ENCODE measurements at places on chromosomes 13 and 19.

GRCh38 chr19:50728084-50728737 lies 5.0 kb downstream of the CLEC11A start:
- no peak for DNase-seq

DNA sequence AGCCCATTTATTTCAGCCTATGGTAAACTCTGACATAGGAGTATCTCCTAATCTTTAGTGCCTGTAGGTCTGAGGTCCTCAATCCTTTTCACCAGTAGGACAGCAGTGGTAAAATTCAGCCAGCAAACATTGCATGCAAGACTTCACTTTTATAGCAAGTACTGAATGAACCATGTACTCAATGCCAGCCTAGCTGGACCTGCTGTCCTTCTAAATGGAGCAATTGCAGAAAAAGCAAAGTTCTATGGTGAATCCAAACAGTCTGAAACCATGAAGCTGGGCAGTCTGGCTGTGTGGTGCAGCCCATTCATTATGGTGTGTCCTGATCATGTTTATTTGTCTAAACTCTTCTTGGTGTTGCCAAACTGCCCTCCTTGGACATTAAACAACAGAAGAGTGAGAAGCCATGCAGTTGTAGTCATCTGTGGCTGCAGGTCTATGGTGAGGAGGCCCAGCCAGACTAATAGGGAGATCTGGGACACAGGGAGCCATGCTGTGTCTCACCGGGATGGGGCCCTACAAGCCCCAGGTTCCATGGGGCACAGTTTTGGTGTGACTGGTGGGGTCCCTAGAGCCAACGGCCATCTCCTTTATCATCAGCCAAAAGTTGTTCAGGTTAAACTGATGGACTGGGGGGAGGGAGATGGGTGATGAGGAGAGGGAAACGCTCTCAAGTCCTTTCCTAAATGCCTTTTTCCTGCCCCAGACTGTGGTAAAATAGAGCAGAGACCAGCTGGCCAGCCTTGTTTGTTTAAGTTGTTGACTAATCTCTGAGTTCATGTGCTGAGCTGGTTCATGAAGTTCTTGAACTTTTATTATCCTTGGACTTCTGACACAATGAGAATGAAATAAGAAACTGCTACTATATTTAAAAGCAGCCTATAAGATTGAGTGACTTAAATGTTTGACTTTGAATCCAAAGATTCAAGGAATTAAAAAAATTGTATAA lies 20.6 kb upstream of the TNFSF11 start:
- no peak for DNase-seq

- no peak for DNase-seq
Measured at GRCh38 chr19:764301-764700, 13.4 kb downstream of the MISP start.

- no peak for DNase-seq
Measured at GRCh38 chr13:63433546-63434150, 2018.0 kb upstream of the PCDH20 start.

DNA sequence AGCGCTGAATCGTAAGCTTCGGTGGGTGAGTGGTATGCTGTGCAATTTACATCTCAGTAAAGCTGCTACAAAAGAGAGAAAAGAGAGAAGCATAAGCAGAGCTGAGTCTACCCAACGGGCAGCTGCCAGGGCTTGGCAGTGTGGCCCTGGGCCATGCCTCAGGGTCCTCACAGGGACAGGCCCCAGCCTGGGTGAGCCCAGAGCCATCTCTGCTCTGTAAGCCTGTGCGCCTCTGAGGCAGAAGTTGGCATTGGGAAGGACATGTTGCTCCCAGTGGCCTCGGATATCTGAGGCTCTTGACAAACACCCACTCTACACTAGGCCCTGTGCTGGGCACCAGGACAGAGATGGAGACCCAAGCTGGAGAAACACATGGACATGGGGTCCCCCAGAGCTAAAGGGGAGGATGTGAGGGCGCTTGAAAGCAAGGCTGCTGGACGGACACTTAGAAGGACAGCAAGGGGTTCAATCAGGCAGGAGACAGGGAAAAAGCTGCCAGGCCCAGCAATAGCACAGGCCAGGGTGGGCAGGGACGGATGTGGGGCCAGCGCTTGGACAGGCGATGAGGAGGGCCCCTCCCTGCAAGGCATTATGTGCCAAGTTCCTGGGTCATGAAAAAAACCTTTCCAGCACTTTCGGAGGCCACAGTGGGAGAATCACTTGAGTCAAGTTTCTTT lies 14.7 kb downstream of the PPP6R1 start:
- DNase-seq = no peak

GRCh38 chr13:101474419-101474957 lies 22.0 kb downstream of the ITGBL1 start:
- DNase-seq = no peak

- DNase-seq = no peak
Measured at GRCh38 chr13:40363653-40364052, 302.8 kb downstream of the FOXO1 start.

GRCh38 chr19:40165362-40165937 lies 25.8 kb upstream of the MAP3K10 start:
- DNase-seq = no peak

DNA sequence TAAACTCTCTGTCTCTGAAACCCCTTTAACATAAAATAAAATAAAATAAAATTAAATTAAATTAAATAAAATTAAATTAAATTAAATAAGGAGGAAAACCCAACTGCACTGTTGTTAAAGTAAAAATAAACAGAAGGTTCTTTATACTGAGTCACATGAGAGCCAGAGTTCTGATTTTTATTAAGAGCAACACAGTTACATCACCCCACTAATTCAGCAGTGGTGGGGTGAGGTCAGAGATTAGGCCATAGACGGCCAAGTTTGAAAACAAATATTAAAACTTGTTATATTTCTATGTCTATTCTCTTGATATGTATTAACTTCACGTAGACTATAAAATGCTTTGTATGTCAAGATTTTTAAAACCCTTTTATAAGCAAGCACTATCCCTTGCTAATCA lies 59.5 kb downstream of the MYCBP2 start:
- DNase-seq = no peak

- DNase-seq = no peak
Measured at GRCh38 chr19:789701-790060, 7.6 kb upstream of the PTBP1 start.

GRCh38 chr13:26449063-26449848 lies 108.2 kb upstream of the WASF3 start:
- no peak for DNase-seq

- DNase-seq = no peak
Measured at GRCh38 chr13:114259974-114260373, 21.4 kb upstream of the UPF3A start.

DNA sequence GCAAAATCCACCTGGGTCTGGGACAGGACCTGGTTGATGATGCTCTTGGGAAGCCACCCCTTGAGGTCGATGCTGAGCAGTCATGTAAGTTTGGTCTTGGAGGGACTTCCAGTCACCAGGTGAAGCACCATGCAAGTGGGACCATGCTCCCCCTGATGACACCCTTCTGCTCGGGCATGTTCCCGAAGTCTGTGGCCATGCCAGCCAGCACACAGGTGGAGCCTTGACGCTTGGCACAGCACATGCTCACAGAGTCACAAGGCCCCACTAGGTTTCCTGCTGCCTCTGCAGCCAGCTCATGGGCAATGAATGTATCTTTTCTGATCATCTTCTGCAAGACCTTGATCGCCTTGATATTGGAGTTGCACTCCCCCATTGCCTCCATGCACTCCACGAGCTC lies 1920.2 kb downstream of the PCDH9 start:
- DNase-seq = no peak

DNA sequence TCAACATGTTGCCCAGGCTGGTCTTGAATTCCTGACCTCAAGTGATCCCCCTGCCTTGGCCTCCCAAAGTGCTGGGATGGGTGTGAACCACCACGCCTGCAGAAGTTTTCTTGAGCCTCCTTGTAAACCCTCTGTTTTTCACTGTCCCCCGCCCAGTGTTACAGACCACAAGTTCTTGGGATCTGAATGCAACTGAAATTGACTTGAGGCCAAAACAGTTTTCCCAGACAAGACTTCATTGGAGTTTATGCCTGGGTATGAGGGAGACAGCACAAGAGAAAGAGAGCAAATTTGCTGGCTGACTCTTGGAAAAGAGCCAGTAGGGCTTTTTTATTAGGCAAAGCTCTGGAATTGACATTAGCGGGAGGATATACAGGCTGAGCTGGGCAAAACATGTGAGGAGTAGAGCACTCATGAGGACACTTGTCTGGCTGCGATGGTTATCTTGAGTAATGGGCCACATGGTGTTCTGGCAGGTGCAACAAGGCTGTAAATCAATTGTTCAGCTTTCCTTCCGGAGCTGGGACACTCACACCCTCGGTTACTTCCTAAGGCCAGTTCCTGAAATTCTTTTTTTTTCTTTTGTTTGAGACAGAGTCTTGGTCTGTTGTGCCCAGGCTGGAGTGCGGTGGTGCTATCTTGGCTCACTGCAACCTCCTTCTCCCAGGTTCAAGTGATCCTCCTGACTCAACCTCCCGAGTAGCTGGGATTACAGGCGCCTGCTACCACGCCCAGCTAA lies 12.7 kb upstream of the HNRNPL start:
- peak; percentile 61 for DNase-seq

DNA sequence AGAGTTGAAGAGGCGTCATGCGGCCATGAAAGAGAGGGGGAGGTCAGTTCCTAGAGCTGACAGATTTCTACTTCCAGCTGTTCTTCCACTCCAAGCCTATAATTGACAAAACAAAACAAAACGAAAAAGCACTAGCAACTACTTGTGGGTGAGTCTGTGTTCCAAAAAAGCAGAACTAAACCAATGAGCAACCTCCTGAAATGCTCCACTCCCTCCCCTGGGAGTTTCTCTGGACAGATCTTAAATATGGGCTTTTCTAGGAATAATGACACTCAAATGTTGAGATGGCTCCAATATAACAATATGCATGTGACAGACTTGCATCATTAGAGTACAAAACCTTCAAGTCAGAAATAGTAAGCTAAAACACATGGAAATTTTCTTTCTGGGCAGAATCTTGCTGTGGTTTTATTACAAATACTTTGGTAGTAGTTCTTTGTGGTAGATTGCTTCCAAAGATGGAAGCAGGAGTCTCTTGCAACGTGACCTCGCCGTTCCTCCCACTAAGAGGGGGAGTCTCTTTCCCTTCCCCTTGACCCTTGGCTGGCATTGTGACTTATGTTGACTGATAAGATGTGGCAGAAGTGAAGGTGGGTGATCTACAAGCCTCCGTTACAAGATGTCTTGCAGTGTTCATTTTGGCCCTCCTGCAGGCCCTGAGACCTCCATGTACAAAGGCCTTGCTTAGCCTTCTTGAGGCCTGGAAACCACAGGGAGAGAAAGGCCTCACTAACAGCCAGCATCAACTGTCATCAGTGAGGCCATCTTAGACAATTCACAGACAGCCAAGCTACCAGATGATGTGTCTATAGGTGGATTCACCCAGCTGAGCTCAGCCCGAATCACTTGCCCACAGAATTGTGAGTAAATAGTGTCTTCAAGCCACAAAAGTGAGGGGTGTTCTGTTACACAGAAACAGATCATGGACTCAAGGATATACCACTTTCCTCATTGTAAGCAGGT lies 173.1 kb upstream of the RFC3 start:
- no peak for DNase-seq

DNA sequence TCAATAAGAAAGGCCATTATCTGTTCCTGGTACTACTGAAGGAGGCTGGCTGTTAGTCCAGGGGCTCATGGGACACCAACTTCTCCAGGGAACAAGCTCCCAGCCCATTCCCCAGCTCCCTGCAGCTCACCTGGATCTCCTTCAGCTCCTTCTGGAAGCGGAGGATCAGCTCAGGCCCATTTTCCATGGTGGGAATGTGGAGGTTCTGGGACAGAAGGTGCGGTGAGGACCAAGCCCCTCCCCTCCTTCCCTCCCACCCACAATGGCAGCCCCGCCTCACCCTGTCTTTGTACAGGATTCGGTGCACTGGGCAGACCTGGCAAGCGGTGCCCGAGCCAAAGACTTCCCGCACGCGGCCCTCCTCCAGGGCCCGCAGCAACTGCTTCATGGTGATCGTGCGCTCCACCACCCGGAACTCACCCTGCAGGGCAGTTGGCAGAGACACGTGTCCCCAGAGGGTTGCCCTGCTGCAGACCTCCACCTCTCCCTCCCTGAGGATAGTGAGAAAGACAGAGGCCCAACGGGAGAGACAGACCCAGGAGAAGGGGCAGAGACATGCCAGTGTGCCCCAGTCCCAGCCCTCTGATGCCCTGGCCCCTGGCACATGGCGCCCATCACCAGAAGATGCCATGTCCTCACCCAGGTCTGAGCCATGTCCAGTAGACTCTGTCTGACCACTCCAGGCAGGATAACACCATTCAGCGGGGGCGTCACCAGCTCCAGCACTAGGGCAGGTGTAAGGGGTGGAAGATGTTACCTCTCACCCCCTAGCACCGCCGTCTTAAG lies 14.3 kb downstream of the BCAT2 start:
- no peak for DNase-seq

DNA sequence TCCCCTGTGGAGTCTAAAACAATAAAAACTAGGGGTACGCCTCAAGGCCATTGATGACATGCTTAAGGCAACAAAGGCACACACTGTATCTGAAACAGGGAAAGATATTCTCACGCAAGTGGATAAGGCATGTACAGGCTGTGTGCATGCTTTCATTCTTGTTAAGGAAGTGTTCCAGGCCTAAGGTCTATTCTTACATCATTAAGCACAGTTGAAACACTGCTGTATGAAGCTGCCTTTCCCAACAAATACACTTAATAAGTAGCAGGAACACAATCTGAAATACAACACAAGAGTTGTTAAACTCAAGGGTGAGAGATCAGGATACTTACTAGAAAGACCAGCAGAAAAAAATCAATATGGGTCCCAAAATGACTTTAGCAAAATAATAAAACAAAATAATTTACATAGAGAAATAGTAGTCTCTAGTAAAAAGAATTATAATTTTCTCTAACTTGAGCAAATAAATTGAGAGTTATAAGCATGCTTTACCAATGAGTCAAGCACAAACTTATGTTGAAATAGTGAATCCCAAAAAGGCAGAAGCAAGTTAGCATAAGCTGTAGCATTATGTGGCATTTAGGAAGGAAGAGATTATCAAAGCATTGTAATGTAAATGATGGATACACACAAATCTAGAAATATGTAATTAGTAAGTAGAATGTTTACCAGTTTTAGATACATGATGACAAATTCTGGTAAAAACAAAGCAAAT lies 796.9 kb downstream of the SLITRK1 start:
- no peak for DNase-seq

GRCh38 chr19:23698711-23699520 lies 11.9 kb upstream of the ZNF675 start:
- DNase-seq = no peak

- DNase-seq = no peak
Measured at GRCh38 chr13:45142440-45143345, 22.4 kb downstream of the GTF2F2 start.

DNA sequence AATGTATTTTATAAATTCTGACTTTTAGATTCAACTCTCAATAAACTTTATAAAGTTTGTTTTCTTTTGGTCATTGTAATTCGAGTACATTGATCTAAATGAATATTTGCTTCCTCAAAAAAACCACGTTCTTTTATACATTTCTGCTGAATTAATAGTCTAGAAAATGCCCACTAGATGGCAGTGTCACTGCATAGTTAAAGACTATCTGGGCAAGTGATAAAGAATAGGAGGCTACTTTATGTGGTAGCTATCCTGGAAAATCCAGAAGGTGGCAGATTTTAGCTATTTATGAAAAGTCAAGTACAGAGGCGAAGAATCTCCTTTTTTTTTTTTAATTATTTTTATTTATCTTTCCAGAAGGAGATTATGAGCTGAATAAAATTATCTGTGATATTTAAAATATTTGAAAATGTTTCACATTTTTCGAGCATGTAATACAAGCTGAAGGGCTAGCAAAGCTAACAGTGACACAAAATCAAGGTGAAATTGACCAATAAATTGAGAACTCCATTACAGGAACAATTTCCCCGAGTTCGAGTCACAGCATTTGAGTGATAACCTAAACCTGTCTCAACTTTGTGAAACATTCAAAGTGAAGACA lies 221.8 kb downstream of the OLFM4 start:
- peak; percentile 83 for DNase-seq

All from NCI-H446 (cell line).